ENCODE measurements at places on chromosomes 5 and 9. TPM values are rescaled to one million over a fixed set of nuclear protein-coding genes. Genes with fewer than 3 reads are reported as not detected.
A peak's percentile ranks its signal among the peaks of the same experiment; 100 is the strongest.

- H3K4me3 ChIP-seq, result no peak overlapping the region
- H3K27ac ChIP-seq, result no peak overlapping the region
- no peaks in the 10 kb centered on the region for H3K27me3 ChIP-seq
- H3K36me3 ChIP-seq, result no peaks in the 10 kb centered on the region
Observed at GRCh38 chr5:120207129-120207528, 257.0 kb upstream of the PRR16 start.

The TAF11L5 gene
- not detected for total RNA-seq

DNA sequence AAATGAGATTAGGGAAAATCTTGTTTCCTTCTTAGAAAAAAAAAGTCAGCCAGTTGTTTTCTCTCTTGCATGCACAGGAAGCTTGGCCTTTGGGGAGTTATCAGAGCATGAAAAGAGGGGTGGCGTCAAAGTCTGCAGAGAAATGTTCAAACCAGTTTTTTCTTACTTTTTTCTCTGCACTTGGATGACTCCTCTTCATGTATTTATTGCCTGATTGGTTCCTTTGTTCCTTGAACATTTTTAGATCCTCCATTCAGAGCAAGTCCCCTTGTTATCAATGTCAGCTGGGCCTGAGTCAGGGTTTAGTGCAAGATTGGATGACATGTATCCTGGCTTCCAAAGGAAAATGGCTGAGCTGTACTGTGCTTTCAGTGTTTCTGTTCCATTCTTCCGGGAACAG is 392.6 kb upstream of the BRINP1 start:
- no peak overlapping the region for H3K27ac ChIP-seq
- no peak for DNase-seq
- no peaks in the 10 kb centered on the region for H3K4me1 ChIP-seq
- H3K4me3 ChIP-seq, result no peak overlapping the region

The THBS4 gene
- 1.3 TPM for total RNA-seq

- H3K27me3 ChIP-seq, result peaks cover 31% of the 10 kb centered on the region
- no peak for DNase-seq
- H3K27ac ChIP-seq, result peak overlapping the region; percentile 68
- H3K4me3 ChIP-seq, result no peak overlapping the region
Observed at GRCh38 chr5:93601071-93601801, 18.2 kb downstream of the NR2F1 start.

DNA sequence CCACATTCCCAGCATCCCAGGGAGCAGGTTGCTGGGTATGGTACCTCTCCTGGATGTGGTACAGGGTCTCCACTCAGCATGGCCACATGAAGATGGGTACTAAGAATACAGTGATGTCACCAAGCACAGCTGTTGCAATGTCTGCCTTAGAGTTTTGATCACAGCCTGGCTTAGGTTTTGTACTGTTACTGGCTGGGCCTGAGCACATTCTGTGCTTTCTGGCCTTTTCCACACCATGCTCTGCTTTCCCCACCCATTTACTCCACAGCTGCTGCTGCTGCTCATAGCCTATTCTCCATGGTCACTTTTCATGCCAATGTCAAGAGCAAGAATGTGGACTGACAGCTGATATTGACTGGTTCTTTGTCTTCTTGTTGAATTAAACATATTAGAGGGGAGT is 481.9 kb downstream of the ARHGEF28 start:
- no peaks in the 10 kb centered on the region for H3K4me1 ChIP-seq
- peaks cover 5% of the 10 kb centered on the region for H3K27me3 ChIP-seq
- no peak overlapping the region for H3K4me3 ChIP-seq

The LOX gene
- not detected for total RNA-seq
